ENCODE measurements at places on chromosomes 16 and 17. TPM values are rescaled to one million over a fixed set of nuclear protein-coding genes. Genes with fewer than 3 reads are reported as not detected.

Gene CHST5
- not detected for total RNA-seq

Gene CES4A
- total RNA-seq, result 2.4 TPM

DNA sequence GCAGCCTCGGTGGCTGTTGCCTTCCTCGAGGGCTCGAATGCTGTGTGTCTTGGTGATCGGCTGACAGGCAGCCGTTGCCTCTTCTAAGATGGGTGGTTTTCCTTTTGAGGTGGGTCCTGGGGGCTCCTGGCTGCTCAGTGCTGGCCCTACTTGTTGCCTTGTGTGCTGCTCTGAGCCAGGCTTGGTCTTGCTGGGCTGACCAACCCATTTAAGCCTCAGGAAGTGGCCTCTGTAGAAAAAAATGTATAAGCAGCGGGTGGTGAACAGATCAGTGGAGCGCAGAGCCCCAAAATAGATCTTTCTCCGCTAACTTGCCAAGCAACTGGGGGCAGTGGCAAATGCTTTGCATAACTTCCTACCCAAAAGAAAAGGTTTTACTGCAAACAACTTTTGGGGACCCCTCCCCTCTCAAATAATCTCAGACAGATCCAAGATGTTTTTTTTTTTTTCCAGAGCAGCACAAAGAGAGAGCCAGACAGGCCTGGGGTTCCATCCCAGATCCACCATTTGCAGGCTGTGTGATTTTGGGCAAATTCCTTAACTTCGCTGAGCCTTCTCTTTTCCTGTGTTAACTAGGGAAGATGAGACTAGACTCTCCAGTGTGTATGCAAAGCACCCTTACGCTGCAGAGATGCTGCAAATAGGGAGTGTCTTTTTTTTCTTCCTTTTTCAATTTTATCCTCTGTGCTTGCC lies 42.5 kb downstream of the PLCG2 start:
- no peak for DNase-seq

DNA sequence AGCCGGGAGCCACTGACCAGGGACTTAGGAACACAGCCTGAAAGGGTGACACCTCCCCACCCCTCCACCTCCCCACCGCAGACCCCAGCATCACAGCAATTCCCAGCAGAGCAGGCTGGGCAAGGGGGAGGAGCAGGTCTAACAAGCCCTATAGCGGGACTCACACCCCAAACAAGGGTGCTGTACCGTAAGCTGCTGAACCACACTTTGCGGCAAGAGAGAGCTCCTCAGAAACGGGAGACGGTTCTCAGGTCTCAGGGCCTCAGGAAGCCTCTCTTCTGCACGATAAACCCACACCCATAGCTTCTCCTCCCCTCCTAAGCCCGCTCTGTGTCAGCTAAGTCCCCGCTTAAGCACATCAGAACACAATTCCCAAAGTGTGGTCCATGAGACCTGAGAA lies 11.7 kb upstream of the COTL1 start:
- no peak for DNase-seq

DNA sequence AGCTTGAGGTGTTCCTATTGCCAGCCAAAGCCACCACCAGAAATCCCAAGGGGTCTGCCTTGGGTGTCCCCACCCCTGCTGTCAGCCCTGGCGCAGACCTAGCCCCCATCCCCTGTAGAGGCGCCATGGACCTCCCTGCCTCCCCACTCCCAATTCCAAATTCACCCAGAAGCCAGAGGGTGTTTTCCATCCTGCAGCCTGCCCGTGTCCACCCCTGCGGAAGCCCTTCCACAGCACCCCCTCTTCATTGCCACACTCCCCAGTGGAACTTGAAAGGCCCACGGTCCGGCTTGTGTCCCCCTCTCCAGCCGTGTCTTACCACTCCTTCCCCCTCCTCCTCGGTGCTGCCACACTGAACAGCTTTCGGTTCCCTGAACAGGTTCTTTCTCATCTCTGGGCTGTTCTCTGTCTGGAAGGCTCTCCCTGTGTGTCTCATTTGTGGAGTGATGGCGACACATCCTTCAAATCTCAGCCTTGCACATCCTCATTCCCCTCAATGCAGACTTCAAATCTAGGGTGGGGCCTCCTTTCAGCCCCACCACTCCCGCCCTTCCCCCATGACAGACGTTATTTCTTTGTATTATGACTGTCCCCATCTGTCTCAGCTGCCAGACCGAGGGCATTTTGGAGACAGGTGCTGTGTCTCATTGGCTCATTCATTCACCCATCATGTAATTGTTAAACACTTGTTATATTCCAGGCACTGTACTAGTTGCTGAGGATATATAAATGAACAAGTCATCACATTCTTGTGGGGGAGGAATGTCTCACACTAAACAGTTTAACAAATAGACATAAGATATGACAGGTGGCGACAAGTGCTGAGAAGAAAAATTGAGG lies 36.3 kb downstream of the ADGRG5 start:
- no peak for DNase-seq

DNA sequence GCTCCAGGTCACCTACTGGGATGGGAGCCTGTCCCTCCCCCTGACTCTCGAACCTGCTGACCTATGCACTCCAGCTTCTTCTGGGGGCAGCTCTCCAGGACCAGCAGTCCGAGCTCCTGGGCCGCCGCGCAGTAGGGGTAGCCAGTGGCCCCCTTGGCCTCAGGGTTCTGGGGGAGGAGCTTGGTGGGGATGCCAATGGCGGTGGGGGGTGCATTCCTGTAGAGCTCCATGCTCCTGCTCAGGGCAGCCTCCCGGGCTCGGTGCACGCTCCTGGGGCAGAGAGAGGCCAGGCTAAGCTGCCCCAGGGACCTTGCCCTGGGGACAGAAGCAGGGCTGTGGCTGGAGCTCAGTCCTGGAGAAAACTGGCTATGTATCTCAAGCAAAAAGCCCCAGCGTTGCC lies 7.7 kb upstream of the SPATA2L start:
- DNase-seq, result no peak

Gene TMEM114
- total RNA-seq, result not detected

Gene NEUROD2
- total RNA-seq, result not detected

GRCh38 chr17:12967962-12968361 lies 49.9 kb downstream of the ELAC2 start:
- no peak for DNase-seq

Gene TELO2
- total RNA-seq, result 36.7 TPM

Gene ANKRD40CL
- not detected for total RNA-seq

Gene C17orf100
- 0.69 TPM for total RNA-seq

GRCh38 chr17:63140255-63140654 lies 174.2 kb downstream of the TANC2 start:
- no peak for DNase-seq

DNA sequence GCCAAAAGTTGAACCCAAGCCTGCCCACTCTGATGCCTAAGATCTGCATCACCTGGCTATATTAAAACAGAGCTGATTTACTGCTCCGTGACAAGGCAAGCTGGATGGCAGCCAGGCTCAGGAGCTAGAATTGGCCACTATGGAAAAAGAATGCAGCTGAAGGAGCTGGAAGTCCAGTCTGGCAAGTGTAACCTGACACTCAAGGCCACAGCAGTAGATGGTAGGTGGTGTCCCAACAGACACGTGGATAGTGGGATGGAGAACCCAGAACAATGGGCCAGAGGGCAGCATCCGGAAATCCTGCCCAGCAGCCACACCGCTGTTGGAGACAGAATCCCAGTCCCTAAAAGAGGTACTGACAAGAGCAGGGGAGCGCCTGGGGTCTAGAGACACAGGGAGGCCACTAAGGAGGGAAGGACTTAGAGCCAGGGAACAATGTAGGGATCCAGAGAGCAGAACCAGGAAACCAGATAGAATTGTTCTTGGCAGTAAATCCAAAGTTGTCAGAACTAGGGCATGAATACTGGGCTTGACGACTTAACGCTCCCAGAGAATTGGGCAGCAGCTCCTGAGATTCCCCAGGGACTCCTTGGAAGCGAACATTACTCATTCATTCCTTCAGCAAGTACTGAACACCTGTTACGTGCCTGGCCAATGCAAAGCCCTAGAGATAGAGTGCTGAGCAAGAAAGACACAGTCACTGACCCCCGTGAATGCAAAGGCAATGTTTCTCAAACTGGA lies 85.7 kb downstream of the CDYL2 start:
- peak; percentile 34 for DNase-seq

GRCh38 chr17:16191604-16192003 lies 23.7 kb downstream of the NCOR1 start:
- no peak for DNase-seq

GRCh38 chr17:48541036-48541576 lies 3.8 kb downstream of the HOXB2 start:
- DNase-seq, result no peak

- no peak for DNase-seq
Observed at GRCh38 chr17:74694081-74694480, 18.6 kb downstream of the CD300LF start.

DNA sequence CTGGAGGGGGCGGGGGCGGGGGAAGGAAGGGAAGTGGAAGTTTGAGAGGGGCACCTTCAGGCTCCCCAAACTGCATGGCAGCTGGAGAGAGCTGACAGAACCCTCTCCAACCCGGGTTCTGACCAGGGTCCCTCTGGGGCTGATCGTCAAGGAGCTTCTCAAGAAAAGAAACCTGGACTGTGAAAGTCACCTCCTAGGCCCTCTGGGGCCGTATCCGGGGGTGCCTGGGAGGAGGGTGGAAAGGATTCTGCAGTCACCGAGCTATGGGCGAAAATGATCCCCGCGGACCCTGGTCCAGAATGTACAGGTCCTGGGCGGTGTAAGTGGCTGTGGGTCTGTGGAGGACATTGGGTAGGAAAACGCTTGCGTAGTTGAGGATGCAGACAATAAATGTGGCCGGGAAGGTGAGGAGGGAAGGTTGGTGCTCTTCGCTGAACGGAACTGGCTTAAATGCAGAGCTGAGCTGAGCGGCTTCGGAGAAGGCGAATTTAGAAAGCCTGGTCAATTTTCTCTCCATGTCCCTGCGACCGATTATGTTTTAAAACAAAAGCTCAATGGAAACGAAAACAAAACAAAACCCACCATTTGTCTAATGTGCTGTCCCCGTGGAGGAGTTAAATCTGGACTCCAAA lies 3.6 kb upstream of the LHX1 start:
- no peak for DNase-seq

DNA sequence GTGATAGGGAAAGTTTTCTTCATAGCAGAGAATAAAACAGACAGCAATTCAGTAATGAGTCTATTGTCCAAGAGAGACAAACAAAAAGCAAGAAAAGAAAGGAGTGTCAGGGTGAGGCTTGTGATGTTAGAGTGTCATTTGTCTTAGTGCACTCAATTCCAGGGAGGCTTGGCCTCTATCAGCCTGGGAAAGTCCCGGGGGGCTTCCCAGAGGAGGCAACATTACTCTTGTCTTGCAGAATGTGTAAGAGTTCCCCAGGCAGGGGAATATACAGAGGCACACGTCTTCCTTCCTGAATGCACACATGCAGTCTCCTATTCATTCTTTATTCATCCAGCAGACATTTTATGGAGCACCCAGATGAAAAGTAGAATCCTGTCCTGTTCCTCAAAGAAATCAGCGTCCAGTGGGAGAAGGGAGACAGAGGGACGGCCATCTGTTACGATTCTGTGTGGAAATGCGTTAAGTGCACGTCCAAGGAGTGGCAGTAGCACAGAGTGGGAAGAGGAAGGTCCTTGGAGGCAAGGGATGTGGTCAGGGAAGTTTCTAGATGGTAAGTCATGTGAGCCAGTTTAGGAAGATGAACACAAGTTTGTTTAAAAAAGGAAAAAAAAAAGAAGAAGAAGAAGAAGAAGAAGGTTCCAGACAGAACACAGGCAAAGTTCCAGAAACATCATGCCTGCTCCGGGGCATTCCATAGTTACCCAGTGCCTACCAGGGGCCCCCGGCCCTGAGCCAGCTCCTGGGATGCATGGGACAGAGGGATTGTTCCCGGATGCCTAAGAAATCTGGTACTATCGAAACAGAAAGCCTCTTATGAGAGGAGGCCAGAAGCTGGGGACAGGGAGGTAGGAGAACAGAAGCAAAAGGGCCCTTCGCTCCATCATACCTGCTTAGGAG lies 21.1 kb downstream of the CACNG4 start:
- DNase-seq, result no peak

GRCh38 chr17:61729690-61730268 lies 133.5 kb downstream of the BRIP1 start:
- no peak for DNase-seq

Gene PRAC1
- not detected for total RNA-seq

Gene GAST
- total RNA-seq, result not detected

DNA sequence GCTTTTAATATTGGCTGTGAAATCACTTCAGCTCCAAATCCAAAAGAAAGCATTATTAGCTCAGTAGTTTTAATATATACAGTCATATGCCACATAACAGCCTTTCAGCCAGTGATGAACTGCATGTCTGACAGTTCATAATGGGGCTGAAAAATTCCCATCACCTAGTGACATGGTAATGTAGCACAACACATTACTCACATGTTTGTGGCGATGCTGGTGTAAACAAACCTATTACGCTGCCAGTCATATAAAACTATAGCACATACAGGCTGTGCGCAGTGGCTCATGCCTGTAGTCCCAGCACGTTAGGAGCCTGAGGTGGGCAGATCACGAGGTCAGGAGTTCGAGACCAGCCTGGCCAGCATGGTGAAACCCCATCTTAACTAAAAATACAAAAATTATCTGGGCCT lies 92.2 kb downstream of the TUBD1 start:
- DNase-seq, result no peak

Gene CACNB1
- 5.1 TPM for total RNA-seq

DNA sequence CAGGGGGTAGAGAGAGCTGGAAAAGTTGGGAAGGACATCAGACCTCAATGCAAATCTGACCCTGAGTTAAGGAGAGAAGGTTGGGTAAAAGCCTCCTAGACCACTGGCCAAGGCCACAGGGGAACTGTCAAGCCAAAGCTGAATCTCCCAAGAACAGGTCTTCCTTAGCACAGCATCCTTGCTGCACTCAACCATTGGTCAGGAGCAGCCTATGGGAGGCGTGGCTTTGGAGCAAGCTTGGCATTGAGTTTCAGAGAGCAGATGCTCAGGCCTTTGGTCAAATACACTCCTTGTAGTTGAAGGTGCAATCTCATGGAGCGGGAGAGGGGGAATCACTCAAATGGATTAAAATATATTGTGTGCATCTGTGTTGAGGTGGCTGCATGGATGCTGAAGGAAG lies 21.8 kb downstream of the SOX9 start:
- no peak for DNase-seq

Gene APOBR
- total RNA-seq, result not detected

Gene SLC9A5
- total RNA-seq, result 3.1 TPM

- DNase-seq, result no peak
Observed at GRCh38 chr17:77116371-77116860, 24.4 kb upstream of the SEC14L1 start.

DNA sequence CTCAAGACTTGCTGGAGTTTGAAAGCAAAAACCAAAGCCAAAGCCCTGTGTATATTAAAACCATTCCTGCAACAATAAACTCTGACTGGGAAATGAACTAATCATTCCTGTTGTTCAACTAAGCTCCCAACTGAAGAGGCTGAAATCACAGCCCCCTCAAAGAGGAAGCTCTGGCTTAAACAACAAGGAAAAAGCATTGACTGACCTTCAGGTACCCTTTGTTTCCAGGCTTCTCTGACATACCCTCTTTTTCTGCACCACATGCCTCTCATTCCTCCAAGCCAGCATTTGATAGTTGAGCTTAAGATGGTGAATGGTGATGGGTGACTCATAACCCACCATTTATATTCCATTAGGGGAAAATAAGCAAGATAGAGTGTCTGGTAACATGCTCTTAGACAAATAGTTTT lies 470.9 kb upstream of the SOX9 start:
- DNase-seq, result no peak

Gene LRRC45
- 11.3 TPM for total RNA-seq

GRCh38 chr16:20944861-20945574 lies 44.4 kb downstream of the LYRM1 start:
- peak; percentile 21 for DNase-seq

GRCh38 chr17:7856011-7856810 lies 1.1 kb downstream of the NAA38 start:
- DNase-seq, result no peak

GRCh38 chr16:66601471-66601870 lies 3.0 kb upstream of the CMTM3 start:
- no peak for DNase-seq

Gene C17orf107
- 0.69 TPM for total RNA-seq
